H4 (cell line): ENCODE measurements at places on chromosomes 5 and 9. TPM values are rescaled to one million over a fixed set of nuclear protein-coding genes. Genes with fewer than 3 reads are reported as not detected.

PCDHGA7 gene
- total RNA-seq = 0.27 and 0.29 TPM in 2 replicates

RGS7BP gene
- not detected in 2 replicates for total RNA-seq

CDO1 gene
- 0.74 and 1.3 TPM in 2 replicates for total RNA-seq

C5orf63 gene
- total RNA-seq = not detected in 2 replicates

PCDHA6 gene
- 0.06 TPM in 1 of 2 replicates, not detected in the other for total RNA-seq

CATSPER3 gene
- total RNA-seq = 0.08 TPM in 1 of 2 replicates, not detected in the other

FLT4 gene
- total RNA-seq = 0.04 TPM in 1 of 2 replicates, not detected in the other

PKD2L2 gene
- total RNA-seq = not detected in 2 replicates

B4GALT1 gene
- total RNA-seq = 33.5 and 34.5 TPM in 2 replicates

ALDH1A1 gene
- total RNA-seq = 4.4 and 7.6 TPM in 2 replicates

SPINK13 gene
- total RNA-seq = not detected in 2 replicates

EIF4E1B gene
- not detected in 2 replicates for total RNA-seq

MUSK gene
- total RNA-seq = not detected in 2 replicates

TAF11L10 gene
- total RNA-seq = not detected in 2 replicates

PCDHGA11 gene
- total RNA-seq = 0.66 and 1.3 TPM in 2 replicates

FOXD4L3 gene
- total RNA-seq = not detected in 2 replicates

NTRK2 gene
- 0.10 and 0.39 TPM in 2 replicates for total RNA-seq

PLAC8L1 gene
- not detected in 2 replicates for total RNA-seq

DNA sequence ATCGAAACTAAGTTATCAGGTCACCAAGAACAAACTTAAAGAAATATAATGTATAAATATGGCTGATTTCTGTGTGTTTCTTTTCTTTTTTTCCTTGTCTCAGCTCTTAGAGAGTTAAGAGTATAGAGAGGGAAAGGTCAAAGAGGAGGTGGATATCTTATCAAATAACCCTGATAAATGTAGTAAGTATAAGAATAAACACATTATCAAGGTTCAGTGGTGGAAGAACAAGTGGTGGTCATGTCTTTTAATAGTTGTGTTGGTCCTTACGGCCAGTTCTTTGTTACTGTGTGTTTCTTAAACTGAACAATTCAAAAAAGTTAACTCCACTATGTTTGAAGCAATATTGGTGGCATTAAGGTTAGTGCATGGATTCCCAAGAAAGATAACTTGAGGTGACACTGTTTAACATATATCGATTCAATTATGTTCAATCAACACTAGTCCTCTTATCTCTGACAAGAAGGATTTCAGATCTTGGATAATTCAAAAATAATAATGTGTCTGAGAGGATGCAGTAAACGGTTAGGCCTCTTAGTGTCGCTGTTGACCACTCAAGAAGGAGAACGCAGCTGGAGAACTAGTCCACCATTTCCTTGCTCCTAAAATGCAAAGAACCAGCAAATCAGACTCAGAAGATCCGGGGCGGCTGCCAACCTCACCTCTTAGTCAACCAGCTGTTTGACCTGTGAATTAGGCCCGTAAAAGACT is at the start of gene PCDHGA3:
TSS of gene PCDHGA3 (plus strand) at position 588 of the 711 bp plus-strand sequence. CDS start 205 bp downstream, outside the sequence.
- peak; percentile 75 for DNase-seq

- no peak for DNase-seq
These were observed 2.3 kb downstream of the KCNMB1 start for GRCh38 chr5:170386743-170387395.

- no peak for DNase-seq
These were observed 723.2 kb downstream of the TLE4 start for GRCh38 chr9:80294955-80295354.

GRCh38 chr9:4463824-4464223 is 26.4 kb upstream of the SLC1A1 start:
- DNase-seq = no peak

- no peak for DNase-seq
These were observed 32.6 kb upstream of the TMEM250 start for GRCh38 chr9:136151214-136151804.

GRCh38 chr5:93567424-93567823 is 13.6 kb downstream of the NR2F1-AS1 start:
- no peak for DNase-seq

DNA sequence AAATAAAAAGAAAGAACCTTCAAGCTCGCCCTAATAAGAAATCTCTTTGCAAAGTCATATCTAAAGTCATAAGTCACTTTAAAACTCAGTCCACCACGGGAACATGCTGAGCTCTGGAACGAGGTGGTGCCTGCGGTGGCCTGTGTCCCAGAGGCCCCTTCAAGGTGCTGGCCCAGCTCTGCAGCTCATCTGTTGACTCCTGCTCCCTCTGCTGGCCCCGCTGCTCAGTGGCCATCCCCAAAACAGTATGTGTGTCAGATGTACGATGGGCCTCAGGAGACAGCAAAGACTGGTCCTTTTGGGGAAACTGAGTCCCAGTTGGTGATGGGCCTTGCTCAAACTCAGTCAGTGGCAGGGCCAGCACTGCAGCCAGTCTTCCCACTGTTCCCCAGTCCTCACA is 22.8 kb upstream of the FOXB2 start:
- peak; percentile 43 for DNase-seq

- DNase-seq = no peak
These were observed 251.5 kb downstream of the COX7C start for GRCh38 chr5:86869268-86869667.

DNA sequence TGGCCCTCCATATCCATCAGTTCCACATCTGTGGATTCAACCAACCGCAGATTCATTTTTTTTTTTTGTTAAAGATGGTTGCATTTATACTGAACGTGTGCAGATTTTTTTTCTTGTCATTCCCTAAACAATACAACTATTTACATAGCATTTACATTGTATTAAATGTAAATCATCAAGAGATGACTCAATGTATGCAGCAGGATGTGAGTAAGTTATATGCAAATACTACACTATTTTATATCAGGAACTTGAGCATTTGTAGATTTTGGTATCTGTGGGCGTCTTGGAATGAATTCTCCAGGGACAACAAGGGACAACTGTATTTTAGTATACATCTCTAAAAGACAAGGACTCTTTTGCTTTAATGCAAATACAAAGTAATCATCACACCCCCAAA is 299.2 kb upstream of the ZNF608 start:
- DNase-seq = no peak

GRCh38 chr5:68343421-68343826 is 127.9 kb downstream of the PIK3R1 start:
- peak; percentile 38 for DNase-seq

DNA sequence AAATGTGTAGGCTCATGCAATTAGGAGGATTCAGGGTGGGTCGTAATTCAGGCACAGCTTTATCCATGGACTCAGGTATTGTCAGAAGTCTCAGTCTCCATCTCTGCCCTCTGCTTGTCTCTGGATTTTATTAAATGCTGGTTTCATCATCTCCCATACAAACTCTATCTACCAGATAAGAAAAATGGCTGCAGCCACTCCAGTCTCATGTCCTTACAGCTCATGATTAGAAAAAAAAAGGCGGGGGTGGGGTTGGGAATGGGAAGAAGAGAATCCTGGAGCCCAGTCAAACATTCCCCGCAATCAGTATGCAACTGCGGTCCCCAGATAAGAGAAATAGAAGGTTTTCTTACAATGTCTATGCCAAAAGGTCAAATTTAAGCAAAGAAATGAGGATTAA is 7.6 kb upstream of the FBXO38 start:
- DNase-seq = no peak

GRCh38 chr5:63860379-63860778 is 101.9 kb downstream of the HTR1A start:
- DNase-seq = no peak

DNA sequence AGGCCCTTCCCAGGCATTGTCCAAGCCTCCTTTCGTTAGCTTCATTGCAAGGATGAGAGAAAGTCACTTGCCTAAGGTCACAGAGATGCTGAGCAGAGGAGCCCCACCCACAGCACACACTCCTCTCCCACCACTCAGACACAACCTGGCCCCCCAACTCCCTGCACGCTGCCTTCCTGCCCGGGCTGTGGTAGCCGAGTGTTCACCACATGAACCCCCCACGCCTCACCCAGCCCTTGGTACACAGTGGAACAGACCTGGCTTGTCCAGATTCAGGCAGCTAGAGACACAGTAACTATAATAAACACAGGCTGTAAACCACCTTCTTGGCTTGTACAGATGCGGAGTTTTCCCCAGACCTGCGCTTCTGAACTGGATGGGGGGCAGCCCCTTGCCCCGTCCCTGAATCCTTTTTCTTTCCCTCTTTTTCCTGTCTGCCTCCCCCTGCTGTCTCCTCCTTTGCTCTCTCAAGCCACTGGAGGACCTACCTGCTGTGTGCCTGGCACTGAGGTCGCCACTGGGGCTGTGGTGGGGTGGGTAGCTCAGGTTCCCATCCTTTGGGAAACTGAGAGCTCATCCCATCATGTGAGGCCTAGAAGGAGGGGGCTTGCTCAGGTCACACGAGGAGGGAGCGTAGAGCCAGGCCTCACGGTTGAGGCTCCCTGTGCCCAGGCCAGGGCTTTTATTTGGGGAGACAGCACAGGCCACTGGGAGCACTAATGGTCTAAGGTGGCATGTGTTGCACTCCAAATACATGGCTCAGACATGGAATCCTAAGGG is 55.7 kb upstream of the SYNPO start:
- DNase-seq = no peak

DNA sequence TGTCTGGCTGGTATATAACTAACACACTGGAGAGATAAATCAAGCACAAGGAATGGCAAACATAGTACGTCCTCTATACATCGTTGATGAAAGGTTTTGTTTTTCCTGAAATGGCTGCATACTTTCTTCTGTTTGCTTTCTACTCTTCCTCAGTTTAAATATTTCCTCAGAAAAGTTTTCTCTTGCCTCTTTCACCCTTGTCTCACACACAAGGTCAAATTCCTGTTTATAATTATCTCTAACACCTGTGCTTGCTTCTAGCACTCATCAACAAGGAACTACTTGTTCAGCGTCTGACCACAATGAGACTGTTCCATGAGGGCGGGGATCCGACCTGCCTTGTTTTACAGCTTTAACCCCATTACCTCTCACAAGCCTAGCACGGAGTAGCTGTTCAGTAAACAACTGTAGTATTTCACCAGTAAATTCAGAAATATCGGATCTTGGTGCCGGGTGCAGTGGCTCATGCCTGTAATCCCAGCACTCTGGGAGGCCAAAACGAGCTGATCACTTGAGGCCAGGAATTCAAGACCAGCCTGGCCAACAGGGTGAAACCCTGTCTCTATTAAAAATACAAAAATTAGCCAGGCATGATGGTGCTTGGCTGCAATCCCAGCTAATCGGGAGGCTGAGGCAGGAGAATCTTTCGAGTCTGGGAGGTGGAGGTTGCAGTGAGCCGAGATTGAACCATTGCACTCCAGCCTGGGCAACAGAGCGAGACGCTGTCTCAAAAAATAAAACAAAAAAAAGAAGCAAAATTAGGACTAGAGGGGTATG is 37.0 kb downstream of the NR6A1 start:
- DNase-seq = no peak

GRCh38 chr9:22169243-22169642 is 160.1 kb upstream of the CDKN2B start:
- DNase-seq = no peak

DNA sequence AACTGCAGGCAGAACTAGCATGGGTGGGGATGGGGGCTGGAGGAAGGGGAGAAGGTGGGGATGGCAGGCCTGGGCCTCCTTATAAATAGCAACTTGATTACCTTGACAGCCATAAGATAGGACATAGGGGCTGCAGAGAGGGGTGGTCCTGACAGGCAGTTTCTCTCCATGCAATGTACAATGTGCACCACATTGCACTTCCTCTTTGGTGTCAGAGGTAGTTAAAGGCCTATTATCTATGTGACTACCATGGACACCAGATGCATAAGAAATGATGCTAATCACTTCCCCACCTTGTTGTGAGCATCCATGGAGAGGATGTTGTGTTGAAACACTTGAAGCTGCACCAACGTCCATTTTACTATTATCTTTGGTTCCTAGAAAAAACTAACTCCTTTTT is 20.2 kb upstream of the SUB1 start:
- no peak for DNase-seq

DNA sequence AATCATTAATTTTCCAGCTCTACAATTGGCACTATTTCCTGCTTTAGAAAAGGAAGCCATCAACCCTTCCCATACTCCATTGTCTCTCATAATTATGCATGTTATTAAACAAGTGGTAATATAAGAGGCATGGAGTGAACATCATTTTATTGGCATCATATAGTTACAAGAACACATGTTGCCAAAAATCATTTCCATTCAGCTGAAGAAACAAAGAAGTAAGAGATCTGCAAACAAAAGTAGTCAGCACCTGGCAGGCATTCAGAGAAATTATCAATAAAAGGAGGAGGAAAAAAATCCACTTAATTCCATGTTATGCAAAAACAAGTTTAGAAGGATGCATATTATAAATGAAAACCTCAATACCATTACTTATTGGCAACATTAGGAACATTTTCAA is 1208.2 kb upstream of the C9orf72 start:
- DNase-seq = no peak

GRCh38 chr9:98767915-98768314 is 28.4 kb downstream of the ANKS6 start:
- no peak for DNase-seq

DNA sequence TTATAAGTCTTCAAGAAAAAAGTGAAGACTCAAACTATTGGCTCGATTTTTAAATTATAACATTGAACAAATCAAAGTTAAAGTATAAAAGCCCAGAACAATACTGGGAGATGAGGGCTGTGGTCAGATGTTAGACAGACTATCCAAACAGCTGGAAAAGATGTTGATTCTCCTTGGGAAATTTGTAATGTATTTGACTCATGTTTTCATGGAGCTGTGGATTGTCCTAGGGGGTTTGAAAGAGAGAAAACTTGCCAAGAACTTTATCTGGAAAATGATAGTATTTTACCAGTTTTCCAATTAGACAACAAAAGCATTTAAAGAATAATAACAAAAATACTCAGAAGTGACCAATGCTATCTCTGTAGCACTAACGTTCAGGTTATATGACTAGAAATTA is 339.2 kb downstream of the ARL15 start:
- no peak for DNase-seq

DNA sequence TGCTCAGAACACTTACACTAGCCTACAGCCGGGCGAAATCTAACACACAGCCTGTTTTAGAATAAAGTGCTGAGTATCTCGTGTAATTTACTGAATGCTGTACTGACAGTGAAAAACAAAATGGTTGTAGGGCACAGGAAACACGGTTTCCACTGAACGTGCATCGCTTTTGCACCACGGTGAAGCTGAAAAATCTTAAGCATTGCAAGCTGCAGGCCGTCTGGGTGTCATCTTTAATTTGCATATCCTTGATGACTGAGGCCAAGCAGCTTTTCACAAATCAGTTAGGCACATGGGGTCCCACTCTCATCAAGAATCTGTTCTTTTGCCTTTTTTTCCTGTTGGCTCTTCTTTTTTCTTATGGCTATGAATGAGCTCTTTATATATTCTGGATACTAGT is 58.2 kb downstream of the CAMSAP1 start:
- DNase-seq = no peak

DNA sequence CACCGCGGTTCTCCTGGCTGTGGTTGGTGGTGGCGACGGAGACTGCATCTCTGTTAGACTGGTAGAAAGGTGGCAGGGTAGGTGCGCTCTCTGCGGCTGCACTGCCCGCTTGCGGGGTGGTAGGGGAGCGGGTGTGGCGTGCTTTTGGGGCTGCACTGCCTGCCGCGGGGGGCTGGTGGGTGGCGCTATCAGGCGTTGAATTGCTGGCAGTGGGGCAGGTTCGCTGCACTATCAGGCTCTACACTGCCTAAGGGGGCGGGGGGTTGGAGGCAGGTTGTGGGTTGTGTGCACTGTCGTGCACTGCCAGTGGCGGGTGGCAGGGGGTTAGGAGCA is 21.0 kb upstream of the TRIM52 start:
- DNase-seq = no peak
